ENCODE measurements at places on chromosomes 6 and 20. TPM values are rescaled to one million over a fixed set of nuclear protein-coding genes. Genes with fewer than 3 reads are reported as not detected.

The MYCT1 gene
- total RNA-seq: 0.15 TPM

The FAM217A gene
- not detected for total RNA-seq

GRCh38 chr6:14206391-14206790, 88.8 kb downstream of the CD83 start:
- no peak for DNase-seq

- DNase-seq: no peak
These were observed at the start of gene TAB2 for GRCh38 chr6:149317644-149318571. TSS of gene TAB2 (plus strand) at chr6:149317712. CDS start at chr6:149369998, 52,286 bp downstream.

GRCh38 chr20:32244150-32244823, 33.2 kb upstream of the KIF3B start:
- DNase-seq: no peak

DNA sequence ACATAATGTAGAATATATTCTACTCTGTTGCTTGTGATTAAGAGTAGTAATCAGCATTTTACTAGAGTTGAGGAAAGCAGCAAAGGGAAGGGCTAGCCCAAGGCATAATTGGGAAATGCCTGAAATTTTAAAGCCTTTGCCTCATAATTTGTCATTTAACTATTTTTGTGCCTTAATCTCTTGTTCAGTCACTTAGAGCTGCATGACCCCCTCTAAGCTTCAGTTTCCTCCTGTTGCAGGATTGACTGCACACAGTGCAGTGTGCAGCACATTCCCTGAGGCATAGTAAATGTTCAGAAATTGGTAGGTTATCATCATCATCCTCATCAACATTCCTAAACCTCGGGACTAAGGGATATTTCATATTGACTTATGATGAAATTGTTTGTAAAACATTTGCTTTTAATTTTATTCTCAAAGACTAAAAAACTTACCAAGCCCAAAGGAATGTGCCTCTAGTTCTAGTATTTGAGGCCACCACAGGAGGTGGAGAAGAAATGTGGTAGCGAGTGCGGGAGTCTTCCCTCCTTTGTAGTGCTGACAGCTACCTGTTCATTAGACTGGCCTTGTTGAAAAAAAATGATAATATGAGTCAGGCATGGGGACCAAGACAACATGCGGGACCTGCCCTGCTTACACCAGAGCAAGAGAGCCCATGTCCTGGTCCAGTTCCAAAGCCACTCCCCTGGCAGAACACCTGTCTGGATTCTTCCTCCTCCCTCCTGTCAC, 14.8 kb upstream of the TENT5A start:
- peak; percentile 75 for DNase-seq
